Stimulated activated CD4-positive, alpha-beta T cell treated with anti-CD3 and anti-CD28 coated beads, Interleukin-2, amount 100 ng/mL, for 4 hours (primary cell): ENCODE measurements at places on chromosomes 1 and 21.

GRCh38 chr1:207828485-207829158, 76.8 kb downstream of the CD46 start:
- peak; percentile 39 for DNase-seq

- no peak for DNase-seq
Observed at GRCh38 chr1:15899266-15899665, 51.8 kb downstream of the SPEN start.

DNA sequence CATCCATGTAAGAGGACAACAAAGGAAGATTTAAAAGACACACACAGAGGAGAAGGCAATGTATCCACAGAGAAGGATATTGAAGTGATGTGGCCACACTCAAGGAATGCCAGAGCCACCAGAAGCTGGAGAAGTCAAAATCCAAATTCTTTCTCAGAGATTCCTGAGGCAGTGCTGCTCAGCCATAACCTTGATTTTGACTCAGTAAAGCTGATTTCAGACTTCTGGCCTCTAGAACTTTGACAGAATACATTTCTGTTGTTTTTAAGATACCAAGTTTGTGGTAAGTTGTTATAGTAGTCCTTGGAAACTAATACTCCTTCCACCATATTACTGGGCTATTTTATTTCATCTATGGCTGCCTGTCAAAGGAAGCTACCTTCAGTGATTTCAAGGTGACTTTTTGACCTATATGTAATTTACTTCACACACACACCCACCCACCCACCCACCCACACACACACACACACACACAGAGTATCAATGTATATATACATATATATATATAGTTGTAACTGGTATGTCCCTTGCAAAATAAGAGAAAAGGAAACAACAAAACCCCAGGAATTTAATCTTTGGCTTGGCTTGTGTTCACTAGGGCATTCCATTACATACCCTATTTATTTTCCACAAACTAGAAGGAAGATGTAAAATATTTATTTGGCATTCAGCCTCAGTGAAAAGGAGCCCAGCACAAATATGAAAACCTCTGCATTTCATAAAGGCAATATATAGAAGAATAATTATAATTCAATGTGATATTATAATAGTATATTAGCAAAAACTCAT, 142.1 kb upstream of the PTGFR start:
- DNase-seq = no peak

DNA sequence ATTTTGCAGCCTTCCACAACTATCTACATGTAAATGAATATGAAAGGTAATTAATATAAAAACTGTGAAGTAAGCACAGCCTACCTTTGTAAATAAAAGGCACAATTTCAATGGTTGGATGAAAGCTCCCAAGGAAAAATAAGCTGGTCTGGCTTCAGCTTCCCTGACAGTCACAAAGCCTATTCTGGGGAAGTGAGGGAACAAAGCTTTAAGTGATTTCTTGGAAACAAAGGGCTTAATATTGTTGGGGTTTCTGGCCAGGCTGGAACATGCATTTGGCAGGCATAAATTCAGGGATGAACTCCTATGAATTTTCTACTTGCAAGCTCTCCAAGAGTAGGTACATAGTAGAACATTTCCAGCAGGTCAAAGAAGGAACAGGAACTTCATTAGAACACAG, 17.3 kb downstream of the BCAS2 start:
- no peak for DNase-seq

DNA sequence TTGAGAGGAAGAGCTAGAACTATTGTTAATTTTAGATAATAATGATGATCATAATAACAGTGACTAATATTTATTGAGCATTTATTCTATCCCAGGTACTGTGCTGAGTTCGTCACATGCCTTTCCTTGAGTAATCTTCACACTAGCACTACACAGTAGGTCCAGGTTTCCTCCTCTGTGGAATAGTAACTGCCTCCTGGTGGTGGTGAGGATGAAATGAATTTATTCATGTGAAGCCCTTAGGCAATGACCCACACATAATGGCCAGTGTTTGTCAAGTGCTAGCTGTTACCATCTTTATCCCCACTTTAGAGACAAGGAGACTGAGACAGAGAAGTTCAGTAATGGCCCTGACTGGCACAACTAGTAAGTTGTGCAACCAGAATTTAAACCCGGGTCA, 5.9 kb downstream of the NIPAL3 start:
- DNase-seq = no peak

- no peak for DNase-seq
Observed at GRCh38 chr1:11046270-11046566, 821 bp downstream of the MASP2 start.

- DNase-seq = no peak
Observed at GRCh38 chr21:41877901-41878830, 978 bp downstream of the PRDM15 start.

DNA sequence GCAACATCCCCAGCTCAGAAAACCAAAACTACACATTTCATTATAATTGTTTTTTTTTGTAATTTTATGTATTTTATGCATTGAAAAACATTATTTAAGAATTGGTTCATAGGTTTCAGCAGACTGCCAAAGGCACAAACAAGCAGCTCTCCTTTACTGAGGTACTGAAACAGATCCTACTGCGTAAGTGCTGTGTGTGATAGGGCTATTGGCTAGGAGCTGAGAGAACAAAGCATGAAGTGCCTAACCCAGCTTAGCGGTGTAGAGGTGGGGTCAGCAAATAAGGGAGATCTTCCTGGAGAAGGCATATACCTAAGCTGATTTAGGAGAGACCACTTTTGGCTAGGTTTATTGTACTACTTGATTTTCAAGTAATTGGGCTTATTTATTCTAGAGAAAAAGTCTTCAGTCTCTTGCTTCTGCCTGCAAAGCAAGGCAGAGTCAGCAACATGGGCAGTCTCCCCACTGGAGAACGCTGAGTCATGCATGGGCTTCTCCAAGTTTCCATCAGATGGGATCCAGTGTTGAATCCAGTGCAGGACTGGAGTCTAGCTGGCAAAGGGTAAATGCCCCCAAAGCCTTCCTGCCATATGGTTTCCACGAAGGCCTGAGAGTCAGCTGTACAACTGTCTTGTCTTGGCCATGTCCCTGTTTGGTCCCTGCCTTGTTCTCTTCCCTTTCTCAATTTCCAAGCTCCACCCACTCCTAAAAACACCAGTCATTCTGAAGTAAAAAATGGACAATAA, 18.0 kb upstream of the YTHDF2 start:
- DNase-seq = no peak

GRCh38 chr1:4973341-4973740, 318.9 kb downstream of the AJAP1 start:
- DNase-seq = no peak
